ENCODE measurements at places on chromosomes 5 and 9.

DNA sequence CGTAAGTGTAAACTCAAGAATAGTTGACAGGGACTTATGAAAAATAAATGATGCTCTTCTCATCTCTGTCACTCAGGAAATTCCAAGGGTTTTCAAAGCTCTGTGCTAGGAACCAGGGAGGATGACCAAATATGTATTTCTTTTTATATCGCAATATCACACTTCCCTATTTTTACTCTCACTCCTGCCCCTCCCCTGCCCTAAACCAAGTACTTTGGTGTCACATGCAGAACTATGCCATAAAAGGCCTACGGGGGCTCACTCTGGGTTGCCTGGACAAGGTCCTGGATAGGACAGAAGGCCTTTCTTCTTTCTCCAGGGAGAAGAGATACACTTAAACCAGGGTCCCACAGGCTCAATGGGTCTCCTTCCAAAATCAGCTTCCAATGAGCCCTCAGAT lies 8.3 kb upstream of the RETREG1 start:
- no peak for DNase-seq

DNA sequence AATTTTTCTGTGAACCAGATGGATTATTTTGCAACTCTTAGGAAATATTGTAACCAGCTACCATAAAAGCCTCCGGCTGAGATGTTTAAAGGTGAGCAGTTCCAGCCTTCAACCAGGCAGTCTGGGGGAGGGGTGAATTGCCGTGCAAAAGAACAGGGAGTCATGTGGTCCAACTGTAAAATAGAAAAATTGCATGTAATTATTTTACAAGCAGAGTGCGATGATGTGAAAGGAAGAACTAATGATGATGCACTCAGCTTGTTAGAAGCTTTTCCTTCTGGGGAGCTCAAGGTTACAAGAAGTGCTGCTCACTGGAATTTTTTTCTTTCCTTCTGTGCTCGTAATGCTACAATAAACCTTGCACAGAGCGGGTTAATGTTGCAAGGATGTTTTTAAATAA lies 188.7 kb upstream of the ITGA1 start:
- DNase-seq = no peak

GRCh38 chr5:12141496-12141895 lies 237.2 kb upstream of the CTNND2 start:
- no peak for DNase-seq

DNA sequence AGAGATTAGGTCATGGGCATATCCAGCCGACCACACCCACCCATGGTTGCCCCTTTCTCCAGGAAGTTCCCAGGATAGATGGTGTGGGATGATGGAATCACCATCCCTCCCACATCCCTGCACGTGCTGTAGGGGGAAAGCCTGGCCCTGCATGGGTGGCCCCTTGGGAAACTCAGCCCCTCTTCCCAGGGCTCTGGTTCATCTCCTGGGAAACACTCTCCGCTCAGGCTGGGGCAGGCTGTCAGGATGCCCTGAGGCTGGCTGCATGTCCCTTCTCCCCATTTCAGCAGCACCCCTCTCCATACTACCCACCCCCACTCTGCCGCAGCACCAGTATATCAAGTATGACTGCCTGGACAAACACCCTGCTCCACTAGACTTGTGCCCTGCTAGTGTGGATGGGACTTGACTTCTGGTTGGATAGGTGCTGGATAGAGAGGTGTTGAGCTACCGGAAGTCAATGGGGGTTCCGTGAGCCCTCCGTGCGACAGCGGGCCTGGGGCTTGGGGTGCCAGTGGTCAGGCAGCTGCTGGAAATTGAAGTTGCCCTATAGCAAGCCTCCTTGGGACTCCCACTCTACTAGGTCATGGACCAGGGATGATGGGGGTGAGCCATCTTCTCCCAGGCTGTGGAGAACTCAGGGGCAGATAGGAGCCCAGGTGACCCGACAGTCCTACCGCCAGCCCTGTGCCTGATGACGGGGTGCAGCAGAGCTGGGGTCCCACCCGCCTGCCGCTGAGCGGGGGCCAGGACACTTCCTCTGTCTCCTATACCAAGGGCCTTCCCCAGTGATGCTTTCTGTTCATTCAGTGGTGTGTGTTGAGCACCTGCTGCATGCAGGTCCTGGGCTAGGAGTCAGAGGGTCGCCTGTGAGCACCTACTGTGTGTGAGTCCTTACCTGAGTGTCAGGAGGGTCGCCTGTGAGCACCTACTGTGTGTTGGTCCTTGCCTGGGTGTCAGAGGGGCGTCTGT lies 69.4 kb upstream of the COL5A1 start:
- no peak for DNase-seq

DNA sequence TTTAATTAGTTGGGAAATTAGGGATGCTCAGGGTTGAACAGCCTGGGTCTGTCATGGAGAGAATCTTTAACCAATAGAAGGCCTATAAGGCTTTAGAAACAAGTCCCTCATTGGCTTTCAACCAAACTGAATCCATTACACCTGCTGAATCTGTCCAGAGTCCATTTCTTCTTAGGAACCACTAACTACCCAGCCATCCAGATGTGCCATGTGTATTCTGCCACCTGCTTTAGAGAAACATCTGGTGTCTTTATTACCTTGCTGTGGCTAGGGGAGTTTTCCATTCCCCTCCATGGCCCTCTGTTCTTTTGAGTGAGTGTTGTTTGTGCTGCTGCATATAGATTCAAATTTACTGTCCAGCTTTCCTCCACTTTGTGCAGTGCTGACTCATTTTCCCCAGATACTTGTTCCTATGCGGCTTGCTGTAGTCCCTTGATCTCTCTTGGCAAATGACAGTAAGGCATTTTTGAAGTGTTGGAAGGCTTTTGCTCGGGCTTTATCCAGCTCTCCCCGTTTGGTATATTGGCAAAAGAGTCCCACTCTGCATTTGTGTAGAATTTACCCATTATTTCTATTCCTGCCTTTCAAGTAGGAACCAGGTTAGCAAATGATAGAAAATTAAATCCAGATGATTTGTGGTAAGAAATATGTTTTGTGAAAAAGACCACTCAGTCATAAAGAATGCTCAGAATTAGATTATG lies 54.6 kb downstream of the NLN start:
- no peak for DNase-seq

GRCh38 chr5:54603372-54603771 lies 85.8 kb downstream of the SNX18 start:
- no peak for DNase-seq

GRCh38 chr9:73155968-73156864 lies 4.6 kb downstream of the ANXA1 start:
- DNase-seq = no peak

- DNase-seq = no peak
These were observed 2.4 kb downstream of the PTCH1 start for GRCh38 chr9:95514342-95514741.

DNA sequence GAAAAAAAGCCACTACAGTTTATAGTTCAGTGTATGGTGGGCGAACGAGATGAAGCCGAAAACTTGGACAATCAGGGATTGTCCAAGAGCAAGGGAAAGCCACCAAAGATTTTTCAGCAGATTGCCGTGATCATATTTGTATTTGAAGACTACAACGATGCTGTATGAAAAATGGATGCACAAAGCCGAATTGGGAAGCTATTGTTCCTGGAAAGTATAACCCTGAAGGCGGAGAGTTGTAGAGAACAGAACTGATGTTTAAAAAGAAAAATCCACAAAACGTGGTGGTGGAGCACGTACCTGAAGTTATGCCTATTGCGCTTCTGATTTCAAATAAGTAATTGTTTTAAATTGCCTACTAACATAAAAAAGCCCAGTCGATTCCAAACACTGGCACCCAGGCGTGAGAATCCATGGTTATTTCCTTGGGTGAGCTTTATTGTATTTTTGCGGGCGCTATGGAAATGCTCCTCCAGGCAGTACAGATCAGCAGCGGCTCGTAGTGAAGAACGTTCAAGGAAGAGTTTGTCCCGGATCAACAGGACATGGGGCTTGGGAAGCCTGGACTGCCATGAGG lies 772 bp upstream of the TARS1 start:
- no peak for DNase-seq

DNA sequence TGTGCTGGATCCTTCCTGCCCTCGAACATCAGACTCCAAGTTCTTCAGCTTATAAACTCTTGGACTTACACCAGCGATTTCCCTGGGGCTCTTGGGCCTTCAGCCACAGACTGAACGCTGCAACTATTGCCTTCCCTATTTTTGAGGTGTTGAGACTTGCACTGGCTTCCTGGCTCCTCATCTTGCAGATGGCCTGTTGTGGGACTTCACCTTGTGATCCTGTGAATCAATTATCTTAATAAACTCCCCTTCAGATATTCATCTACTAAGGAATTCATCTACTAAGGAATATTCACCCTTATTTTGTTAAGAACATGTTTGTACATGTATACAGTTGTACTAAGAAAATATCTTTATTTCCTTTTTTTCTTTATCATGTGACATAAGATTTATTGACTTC lies 1079.7 kb downstream of the CDH12 start:
- DNase-seq = no peak

GRCh38 chr5:10445352-10445751 lies 3.7 kb downstream of the ROPN1L start:
- no peak for DNase-seq

DNA sequence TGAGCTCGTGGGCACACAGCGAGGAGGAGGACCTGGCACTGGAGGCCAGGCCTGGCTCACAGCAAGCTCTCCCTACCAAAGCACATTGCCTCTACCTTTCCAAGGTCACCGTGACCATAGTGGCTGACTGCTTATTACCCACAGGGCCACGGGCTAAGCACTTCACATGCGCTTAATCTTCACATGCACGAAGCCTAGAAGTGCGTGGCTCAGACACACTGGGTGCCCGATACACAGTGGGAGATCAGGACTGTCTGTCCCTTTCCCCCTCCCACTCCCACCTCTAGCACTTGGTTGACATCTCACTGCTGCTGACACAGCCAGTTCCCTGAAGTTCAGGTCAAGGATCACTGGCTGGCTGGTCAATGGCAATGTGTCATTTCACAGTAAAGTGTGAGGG lies 23.6 kb downstream of the LHX6 start:
- no peak for DNase-seq

DNA sequence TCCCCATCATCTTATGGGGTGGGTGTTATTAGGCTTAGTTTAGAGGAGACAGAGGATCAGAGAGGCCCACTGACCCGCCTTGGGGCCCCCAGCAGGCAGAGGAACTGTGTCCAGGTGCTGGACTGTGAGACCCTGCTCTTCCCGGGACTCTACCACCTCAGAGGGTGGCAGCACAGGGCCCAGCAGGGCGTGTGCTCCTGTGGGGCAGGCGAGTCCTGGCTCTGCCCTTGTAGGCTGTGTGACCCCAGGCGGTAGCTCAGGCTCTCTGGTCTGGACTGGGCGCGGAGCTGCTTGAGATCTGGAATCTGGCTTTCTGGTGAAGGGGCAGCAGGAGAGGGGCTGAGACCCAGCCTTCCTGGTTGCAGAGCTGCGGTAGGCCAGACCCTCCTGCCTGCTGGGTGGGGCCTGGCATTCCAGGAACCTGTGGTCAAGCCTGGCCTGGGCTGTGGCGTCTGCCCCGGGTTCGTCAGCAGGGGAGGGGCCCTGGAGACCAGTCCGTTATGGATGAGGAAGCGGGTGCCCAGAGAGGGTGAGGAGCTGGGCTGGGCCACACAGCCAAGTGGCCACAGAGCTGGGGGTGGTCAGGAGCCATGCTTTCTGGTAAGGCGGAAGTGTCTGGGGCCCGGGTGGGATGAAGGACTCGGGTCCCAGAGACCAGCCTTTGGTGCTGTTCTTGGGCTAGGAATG lies 46.5 kb downstream of the RXRA start:
- no peak for DNase-seq

- no peak for DNase-seq
These were observed 151.5 kb downstream of the GOLPH3 start for GRCh38 chr5:32022638-32023037.

DNA sequence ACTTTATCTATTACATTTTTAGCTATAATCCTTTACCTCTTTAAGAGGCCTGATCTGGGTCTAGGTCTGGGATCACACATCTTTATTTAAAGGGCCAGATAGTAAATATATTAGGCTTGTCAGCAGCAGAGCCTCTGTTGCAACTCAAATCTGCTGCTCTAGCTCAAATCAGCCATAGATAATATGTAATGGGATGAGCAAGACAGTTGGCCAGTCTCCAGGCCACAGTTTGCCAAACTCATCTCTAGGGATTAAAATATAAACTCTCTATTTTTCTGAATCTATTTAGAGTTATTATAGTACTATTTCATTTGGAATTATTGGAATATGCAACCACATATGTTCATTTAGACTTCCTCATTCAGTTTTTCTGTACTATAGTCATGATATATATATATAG lies 115.9 kb upstream of the MINAR2 start:
- DNase-seq = no peak

DNA sequence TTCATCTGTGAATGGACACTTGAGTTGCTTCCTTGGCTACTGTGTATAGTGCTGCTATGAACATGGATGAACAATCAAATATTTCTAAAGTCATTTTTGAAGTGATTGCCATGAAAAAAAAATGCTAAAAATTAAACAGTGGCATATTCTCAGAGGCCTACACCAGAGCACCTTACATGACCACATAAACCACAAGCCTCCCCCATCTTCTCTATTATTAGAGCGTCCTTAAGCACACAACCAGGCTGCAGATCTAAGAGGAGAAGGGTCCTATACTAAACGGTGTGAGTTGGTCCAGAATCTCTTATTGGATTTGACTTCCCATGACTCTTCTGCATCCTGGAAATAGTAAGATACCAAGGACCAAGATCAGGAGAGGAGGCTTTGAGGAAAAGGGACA lies 34.3 kb downstream of the PCA3 start:
- no peak for DNase-seq

GRCh38 chr5:87705876-87706275 lies 293.1 kb upstream of the CCNH start:
- DNase-seq = no peak

- no peak for DNase-seq
These were observed 116.0 kb downstream of the TENT4A start for GRCh38 chr5:6829150-6829784.

DNA sequence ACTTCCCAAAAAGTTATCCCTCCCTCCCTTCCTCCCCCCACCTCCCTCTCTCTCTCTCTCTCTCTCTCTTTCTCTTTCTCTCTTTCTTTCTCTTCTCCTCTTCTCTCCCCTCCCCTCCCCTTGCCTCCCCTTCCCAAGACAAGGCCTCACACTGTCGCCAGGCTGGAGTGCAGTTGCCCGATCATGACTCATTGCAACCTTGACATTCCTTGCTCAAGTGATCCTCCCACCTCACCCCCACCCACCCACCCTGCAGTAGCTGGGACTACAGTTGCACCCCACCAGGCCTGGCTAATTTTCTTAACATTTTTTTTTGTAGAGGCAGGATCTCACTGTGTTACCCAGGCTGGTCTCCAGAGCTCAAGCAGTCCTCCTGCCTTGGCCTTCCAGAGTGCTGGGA lies 32.8 kb downstream of the VPS13A start:
- DNase-seq = no peak

DNA sequence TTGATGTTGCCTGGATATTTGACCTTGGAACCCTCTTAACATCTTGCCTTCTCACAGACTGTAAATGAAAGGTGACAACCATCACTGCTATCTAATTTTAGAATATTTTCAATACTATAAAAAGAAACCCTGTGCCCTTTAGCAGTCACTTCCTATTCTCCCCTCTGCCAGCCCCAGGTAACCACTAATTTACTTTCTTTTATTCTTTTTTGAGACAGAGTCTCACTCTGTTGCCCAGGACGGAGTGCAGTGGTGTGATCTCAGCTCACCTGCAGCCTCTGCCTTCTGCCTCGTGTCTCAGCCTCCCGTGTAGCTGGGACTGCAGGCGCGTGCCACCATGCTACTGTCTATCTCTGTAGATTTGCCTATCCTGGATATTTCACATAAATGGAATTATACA lies 43.6 kb downstream of the FRMPD1 start:
- DNase-seq = no peak

- DNase-seq = no peak
These were observed 1.1 kb upstream of the LCNL1 start for GRCh38 chr9:136981588-136982231.

GRCh38 chr9:120574473-120574872 lies 5.5 kb downstream of the CDK5RAP2 start:
- DNase-seq = no peak
